ENCODE measurements at places on chromosomes 3 and 15.

DNA sequence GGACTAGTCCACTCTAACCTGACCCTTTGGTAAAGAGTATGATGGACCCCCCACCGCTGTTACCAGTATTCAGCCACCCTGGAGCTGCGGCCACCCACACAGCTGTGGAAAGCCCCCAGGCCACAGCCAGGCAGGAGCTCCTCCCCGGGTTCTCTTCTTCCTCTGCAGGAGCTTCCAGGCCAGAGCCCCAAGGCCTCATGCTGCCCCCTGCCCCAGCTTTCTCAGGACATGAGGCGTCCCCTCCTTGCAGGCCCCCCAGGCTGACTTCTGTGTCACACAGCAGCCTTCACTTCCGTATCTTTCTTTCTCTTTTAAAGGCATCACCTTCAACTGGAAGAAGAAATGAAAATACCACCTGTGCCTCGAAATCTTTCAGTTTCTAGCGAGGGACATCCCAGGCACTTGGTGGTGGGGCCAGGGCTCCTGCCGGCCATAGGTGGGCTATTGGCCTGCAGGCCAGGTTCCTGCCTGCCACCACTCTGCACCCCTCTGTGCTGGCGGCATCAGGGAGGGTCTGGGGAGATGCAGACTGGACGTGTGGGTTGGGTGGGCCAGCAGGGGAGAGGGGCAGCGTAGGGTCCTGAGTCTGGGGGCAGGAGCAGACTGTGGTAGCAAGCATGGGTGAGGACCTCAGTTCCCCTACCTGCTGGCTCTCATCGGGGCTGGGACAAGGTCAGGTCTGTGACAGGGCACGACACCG is 19.9 kb downstream of the KLF13 start:
- DNase-seq: no peak

GRCh38 chr3:96877510-96877909 is 63.1 kb downstream of the EPHA6 start:
- DNase-seq: no peak

- DNase-seq: no peak
Observed at GRCh38 chr15:88799341-88799740, 3.9 kb upstream of the ACAN start.

DNA sequence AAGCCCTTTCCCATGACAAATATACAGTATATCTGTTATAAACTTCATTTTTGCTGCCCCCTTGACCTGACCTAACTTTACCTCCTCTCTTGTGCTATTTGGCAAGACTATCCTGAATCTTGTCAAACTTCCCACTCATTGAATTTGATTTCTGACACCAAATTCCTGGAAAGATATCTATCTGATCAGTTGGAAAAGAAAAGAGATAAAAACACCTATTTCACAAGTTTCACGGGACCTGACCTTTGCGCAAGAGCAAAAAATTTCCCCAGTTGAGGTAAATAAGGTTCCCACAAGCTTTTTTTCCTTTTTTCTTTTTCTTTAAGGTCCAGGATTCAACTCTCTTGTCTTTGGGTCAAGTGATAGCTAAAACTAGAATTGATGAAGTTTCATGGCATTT is 189.2 kb upstream of the LPP start:
- no peak for DNase-seq

GRCh38 chr15:47924381-47924780 is 196.4 kb upstream of the SLC24A5 start:
- no peak for DNase-seq

GRCh38 chr3:107822308-107822707 is 268.5 kb downstream of the CD47 start:
- no peak for DNase-seq

GRCh38 chr3:73557986-73558726 is 66.6 kb downstream of the PDZRN3 start:
- no peak for DNase-seq

GRCh38 chr3:189158034-189158433 is 13.7 kb upstream of the TPRG1 start:
- DNase-seq: no peak

- no peak for DNase-seq
Observed at GRCh38 chr3:63817225-63817624, 1.9 kb upstream of the C3orf49 start.

All from osteocyte (in vitro differentiated cells).